ENCODE measurements at places on chromosomes 4 and X. TPM values are rescaled to one million over a fixed set of nuclear protein-coding genes. Genes with fewer than 3 reads are reported as not detected.

GRCh38 chr4:46505131-46505530, 115.2 kb upstream of the GABRA2 start:
- DNase-seq = no peak

DNA sequence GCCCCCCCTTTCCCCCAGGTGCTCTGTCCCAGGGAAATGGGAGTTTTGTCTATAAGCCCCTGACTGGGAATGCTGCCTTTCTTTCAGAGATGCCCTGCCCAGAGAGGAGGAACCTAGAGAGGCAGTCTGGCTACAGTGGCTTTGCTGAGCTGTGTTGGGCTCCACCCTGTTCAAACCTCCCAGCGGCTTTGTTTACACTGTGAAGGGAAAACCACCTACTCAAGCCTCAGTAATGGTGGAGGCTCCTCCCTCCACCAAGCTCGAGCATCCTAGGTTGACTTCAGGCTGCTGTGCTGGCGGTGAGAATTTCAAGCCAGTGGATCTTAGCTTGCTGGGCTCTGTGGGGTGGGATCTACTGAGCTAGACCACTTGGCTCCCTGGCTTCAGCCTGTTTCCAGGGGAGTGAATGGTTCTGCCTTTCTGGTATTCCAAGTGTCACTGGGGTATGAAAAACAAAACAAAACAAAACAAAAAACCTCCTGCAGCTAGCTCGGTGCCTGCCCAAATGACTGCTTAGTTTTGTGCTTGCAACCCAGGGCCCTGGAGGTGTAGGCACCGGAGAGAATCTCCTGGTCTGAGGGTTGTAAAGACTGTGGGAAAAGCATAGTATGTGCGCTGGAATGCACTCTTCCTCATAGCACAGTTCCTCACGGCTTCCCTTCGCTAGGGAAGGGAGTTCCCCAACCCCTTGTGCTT, 41.7 kb downstream of the ITM2A start:
- no peak for DNase-seq

- no peak for DNase-seq
Measured at GRCh38 chr4:1463927-1464540, 57.8 kb upstream of the NKX1-1 start.

DNA sequence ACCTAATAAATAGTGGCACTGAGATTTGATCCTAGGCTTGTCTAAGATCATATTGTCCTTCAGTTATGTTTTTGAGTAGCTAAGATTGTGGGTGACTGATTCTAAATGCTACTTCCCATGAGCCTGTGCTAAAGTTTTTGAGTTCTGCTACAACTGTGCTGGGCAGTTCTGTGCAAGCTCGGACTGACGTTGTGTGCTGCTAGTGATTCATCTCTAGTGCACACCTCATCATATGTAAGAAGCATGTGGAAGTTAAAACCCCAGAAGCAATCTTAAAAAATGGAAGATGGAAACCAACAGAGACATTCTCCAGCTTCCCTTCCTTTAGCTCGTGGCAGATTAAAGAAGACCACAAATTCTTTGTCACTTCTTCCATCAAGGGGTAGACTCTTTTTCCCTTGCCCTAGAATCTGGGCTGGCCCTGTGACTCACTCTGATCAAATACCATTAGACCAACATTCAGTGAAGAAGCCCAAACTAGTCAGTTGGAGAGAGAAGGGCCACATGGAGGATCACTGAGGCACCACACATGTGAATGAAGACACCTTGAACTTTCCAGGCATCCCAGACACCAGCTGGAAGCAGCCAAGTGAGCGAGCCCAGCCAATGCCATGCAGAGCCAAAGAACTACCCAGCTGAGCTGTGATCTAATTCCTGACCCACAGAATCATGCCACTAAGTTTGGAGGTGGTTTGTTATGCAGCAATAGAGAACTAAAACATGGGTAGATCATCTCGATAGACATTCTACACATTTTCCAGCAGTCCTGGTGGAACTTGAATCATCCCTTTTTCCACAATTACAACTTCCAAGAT, 16.8 kb downstream of the ARHGAP6 start:
- no peak for DNase-seq

- no peak for DNase-seq
Measured at GRCh38 chr4:15031993-15032675, 29.9 kb downstream of the CPEB2 start.

GRCh38 chr4:95505799-95506198, 43.0 kb downstream of the UNC5C start:
- no peak for DNase-seq

- DNase-seq = no peak
Measured at GRCh38 chr4:14620567-14621141, 381.6 kb upstream of the CPEB2 start.

The SLC10A6 gene
- 12.2 TPM for total RNA-seq

The HSD17B13 gene
- total RNA-seq = 20.3 TPM

The KDM6A gene
- 41.3 TPM for total RNA-seq

Data from omental fat pad (tissue), 4 donors.